ENCODE measurements at places on chromosomes 16 and 17. TPM values are rescaled to one million over a fixed set of nuclear protein-coding genes. Genes with fewer than 3 reads are reported as not detected.

DNA sequence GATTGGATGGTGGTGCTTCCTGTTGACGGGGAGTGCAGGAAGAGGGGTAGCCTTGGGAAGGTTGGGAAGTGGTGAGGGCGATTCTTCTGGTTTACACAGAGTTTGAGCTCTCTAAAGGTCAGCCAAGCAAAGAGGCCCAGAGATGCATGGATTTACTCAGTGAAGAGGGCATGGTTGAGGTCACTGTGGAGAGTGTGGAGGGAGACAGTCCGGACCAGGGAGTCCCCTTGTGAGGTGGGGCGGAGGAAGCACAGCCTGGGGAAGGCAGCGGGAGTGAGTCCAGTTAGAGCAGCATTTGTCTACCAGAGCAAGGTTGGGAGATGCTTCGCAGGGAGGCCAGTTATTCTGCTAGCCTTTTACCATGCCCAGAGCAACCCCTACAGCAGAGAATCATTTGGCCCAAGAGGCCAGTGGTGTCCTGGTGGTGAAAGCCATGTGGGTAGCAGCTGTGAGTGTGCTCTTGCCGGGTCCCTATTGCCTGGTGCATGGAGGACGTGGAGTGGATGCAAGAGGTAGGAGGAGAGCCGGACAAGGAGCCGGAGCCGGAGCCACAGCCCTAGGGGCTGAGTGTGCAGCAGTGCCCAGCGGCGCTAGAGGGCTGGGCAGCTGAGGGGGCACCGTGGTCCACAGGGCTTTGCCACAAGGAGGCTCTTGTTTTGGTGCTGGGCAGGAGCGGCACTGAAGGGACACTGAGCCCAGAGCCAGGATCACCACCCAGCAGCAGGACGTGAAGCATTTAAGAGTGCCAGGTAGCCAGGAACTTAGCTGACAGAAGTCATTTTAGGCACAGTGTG, 27.7 kb downstream of the PRMT7 start:
- peak overlapping the region; percentile 62 for H3K27ac ChIP-seq
- peaks cover 17% of the 10 kb centered on the region for H3K36me3 ChIP-seq
- no peaks in the 10 kb centered on the region for H3K27me3 ChIP-seq
- no peak overlapping the region for H3K4me3 ChIP-seq

DNA sequence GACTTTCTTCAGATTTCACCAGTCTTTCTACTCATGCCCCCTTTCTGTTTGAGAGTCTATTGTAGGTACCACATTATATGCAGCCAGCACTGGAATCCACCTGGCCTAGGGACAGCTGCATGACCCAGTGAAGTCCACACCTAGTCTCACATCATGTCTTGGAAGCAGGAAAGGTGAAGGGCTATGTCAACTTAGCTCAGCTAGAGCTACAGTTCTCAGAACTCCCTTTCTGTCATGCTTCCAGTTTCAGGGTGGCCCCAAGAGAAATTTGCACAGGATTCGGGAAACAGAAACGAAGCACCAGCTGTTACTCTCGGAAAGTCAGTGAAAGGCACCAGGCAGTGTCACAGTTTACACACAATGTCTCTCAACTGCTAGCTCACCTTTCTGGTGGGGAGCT, 51.6 kb upstream of the NLRP1 start:
- no peak overlapping the region for H3K27ac ChIP-seq
- H3K27me3 ChIP-seq = peaks cover 54% of the 10 kb centered on the region
- peaks cover 2% of the 10 kb centered on the region for H3K36me3 ChIP-seq
- no peak overlapping the region for H3K4me3 ChIP-seq
- no peaks in the 10 kb centered on the region for H3K4me1 ChIP-seq

Gene OR2C1
- total RNA-seq = not detected

DNA sequence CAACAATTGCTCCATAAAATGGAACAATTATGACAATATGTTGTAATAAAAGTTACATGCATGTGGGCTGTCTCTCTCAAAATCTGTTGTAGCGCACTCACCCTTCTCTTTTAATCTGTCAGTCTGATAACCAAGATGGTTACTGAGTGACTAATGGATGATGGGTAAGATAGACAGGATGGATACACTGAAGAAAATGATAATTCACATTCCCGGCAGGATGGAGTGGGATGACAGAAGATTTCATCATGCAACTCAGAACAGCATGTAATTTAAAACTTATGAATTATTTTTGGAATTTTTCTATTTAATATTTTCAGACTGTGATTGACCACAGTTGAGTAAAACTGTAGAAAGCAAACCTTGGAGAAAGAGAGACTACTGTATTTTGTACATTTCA, 30.5 kb downstream of the CDH13 start:
- no peak overlapping the region for H3K4me3 ChIP-seq
- H3K4me1 ChIP-seq = peaks cover 59% of the 10 kb centered on the region
- no peaks in the 10 kb centered on the region for H3K36me3 ChIP-seq

Gene CLEC3A
- total RNA-seq = not detected

Gene LIMD2
- total RNA-seq = 473 TPM

Gene NR1D1
- 145 TPM for total RNA-seq

Gene ABCA3
- total RNA-seq = 10.5 TPM

DNA sequence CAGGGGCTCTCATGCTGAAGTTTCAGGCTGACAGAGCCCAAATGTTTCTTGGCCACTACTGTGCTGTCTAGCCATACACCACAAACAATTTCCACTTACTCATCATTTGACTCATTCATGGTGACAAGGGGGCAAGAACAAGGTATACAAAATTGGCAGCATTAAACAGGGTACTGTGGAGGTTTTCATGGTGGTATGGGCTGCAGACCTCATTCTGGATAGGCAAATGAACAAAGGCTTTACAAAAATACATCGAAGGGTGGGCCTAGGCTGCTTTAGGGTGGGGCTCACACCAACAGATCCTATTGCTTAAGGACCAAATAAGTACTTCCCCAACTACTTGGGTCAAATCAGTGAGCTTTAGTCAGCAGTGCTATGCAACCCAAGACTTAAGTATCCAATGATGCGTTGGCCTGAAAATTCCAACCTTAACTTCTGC, 53.0 kb downstream of the N4BP1 start:
- DNase-seq = no peak
- peaks cover 55% of the 10 kb centered on the region for H3K4me1 ChIP-seq
- H3K36me3 ChIP-seq = peaks cover 9% of the 10 kb centered on the region

- no peak overlapping the region for H3K27ac ChIP-seq
- DNase-seq = no peak
- no peak overlapping the region for H3K4me3 ChIP-seq
- H3K27me3 ChIP-seq = peaks cover 26% of the 10 kb centered on the region
These were observed 407.3 kb downstream of the UTP18 start for GRCh38 chr17:51667706-51668083.

GRCh38 chr16:82728901-82729300, 102.1 kb downstream of the CDH13 start:
- no peaks in the 10 kb centered on the region for H3K27me3 ChIP-seq
- H3K4me3 ChIP-seq = no peak overlapping the region
- H3K27ac ChIP-seq = no peak overlapping the region
- no peaks in the 10 kb centered on the region for H3K36me3 ChIP-seq
- no peak for DNase-seq

DNA sequence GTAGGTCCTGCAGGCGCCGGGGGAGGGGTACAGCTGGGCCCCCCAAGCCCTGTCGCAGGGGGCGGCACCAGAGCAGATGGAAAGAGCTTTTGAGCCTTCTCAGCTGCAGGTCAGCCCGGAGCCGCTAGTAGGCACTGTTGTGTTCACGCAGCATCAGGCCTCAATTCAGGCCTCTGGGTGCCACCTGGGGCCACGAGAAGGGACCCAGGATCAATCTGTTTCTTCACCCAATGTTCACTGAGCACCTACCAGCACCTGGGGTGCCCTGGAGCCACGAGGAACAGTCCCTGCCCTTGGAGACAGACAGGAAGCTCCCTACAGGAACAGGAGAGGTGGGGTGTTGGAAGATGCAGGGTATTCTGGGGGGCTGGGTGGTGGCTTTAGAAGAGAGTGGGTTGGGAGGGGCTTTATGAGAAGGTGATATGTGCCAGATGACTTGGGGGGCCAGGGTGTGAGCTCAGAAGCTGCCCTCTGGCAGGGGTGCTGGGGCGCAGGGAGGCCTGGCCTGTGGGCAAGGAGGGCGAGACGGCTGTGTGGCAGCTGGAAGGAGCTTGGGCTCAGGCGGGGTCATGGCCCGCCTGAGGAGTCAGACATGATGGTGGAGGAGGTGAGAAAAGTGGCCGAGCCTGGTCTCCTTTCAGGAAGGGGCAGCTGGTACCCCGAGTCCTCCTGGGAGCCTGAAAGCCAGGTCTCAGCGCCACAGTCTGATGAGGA, 121.9 kb upstream of the GSE1 start:
- no peak for DNase-seq
- no peak overlapping the region for H3K27ac ChIP-seq
- H3K27me3 ChIP-seq = peaks cover 18% of the 10 kb centered on the region
- H3K4me1 ChIP-seq = peaks cover 5% of the 10 kb centered on the region

DNA sequence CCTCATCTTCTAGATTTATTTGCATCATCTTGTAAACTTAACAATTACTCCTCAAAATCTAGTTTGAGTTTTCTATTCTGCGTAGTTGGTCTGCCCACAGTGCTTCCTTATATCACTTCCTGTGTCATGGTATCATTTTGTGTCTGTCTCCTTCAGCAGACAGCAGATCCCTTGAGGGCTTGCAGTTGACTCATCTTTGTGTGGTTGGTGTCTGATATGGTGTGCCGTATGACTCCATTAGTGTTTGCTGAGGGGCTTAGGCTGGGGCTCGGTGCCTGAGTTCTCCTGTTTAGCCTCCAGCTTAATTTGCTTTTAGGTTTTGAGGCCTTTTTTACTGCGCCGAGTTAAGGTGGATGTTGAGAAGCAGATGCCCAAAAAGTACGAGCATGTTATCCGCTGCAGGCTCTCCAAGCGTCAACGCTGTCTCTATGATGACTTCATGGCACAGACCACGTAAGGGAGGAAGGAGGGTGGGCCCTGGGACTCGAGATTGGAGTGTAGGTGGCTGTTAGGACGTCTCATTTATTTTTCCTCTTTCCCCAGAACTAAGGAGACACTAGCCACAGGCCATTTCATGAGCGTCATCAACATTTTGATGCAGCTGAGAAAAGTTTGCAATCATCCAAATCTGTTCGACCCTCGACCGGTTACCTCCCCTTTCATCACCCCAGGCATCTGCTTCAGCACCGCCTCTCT, 16.9 kb downstream of the SRCAP start:
- no peaks in the 10 kb centered on the region for H3K27me3 ChIP-seq
- peaks cover 23% of the 10 kb centered on the region for H3K36me3 ChIP-seq
- H3K27ac ChIP-seq = peak overlapping the region; percentile 83

GRCh38 chr16:50831751-50832150, 89.9 kb downstream of the CYLD start:
- no peaks in the 10 kb centered on the region for H3K4me1 ChIP-seq
- DNase-seq = no peak
- no peaks in the 10 kb centered on the region for H3K36me3 ChIP-seq
- H3K27me3 ChIP-seq = peaks cover 27% of the 10 kb centered on the region
- H3K27ac ChIP-seq = no peak overlapping the region
- no peak overlapping the region for H3K4me3 ChIP-seq

Gene TMC7
- not detected for total RNA-seq

DNA sequence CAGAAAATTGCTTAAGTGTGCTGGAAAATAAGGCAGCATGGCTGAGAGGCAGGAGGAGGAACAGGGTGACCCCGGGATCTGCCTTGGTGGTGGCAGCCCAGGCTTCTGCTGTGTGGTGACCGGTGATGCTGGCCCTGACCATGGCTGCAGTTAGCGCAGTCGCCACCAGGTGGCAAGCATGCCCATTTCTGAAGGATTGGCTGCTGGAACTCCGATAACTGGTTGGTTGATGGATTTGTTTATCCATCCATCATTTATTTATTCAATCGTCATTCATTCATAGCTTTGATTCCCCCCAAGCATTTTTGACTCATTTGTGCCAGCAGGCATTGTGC, 29.1 kb upstream of the ITGA3 start:
- no peak overlapping the region for H3K27ac ChIP-seq
- no peak overlapping the region for H3K4me3 ChIP-seq
- DNase-seq = peak; percentile 62

- no peaks in the 10 kb centered on the region for H3K4me1 ChIP-seq
- no peak overlapping the region for H3K27ac ChIP-seq
- H3K4me3 ChIP-seq = no peak overlapping the region
- H3K27me3 ChIP-seq = no peaks in the 10 kb centered on the region
These were observed 910.5 kb downstream of the CDH11 start for GRCh38 chr16:64211331-64211730.

Gene TRIM37
- total RNA-seq = 26.1 TPM

DNA sequence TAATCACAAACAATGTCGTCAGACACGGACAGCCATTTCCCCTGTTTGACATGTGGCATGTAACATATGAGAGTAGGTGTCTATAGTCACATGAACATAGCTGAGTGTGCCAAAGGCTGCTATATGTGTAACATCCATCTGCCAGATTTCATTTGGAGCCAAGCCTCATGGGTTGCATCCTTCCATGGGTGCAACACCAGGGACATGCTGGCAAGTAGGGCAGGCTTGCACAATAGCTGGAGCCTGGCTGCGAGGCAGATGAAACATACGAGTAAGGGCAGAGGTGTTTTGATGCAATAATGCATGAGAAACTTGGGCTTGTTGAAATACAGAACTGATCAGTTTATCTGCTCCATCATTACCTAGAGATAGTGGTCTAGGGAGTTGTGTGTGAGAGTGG, 9.0 kb upstream of the ZNF689 start:
- no peaks in the 10 kb centered on the region for H3K4me1 ChIP-seq
- no peak overlapping the region for H3K4me3 ChIP-seq
- H3K27me3 ChIP-seq = peaks cover 18% of the 10 kb centered on the region

DNA sequence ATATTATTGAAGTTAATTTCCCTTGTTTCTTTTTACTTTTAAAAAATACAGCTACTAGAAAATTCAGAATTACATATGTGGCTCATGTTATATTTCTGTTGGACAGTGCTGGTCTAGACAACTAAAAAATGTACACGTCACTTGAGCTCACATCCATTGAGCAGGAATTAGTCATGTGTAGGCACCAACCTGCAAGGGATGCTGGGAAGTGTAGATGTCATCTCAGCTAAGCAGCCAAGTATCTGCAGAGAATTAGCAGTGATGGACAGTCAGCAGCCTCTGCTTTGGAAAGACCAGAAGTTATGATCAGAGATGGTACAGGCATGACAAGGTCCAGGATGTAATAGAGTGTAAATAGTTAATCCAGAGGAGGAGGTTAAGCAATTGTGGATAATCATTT, 87.1 kb upstream of the HS3ST2 start:
- H3K36me3 ChIP-seq = peaks cover 2% of the 10 kb centered on the region
- peaks cover 6% of the 10 kb centered on the region for H3K4me1 ChIP-seq
- no peak for DNase-seq
- no peak overlapping the region for H3K4me3 ChIP-seq
- H3K27ac ChIP-seq = no peak overlapping the region
- peaks cover 44% of the 10 kb centered on the region for H3K27me3 ChIP-seq

DNA sequence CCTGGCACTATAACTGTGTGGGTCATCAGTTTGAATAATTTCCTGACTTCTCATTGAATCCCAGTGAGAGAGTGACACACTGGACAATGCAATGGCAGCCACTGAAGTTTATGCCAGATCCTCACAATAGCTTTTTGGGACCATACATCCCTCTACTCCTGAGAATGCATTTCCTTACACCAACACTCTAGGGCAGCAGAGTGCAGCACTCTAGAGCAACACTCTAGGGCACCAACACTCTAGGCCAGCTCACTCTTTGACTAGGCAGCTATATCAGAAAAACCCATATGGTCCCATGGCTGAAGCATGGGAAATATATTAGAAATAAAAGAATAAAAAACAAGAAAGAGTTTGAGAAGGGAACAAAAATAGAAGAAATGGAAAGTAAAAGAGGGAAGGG, 309.2 kb downstream of the MAP2K6 start:
- H3K4me3 ChIP-seq = no peak overlapping the region
- no peak for DNase-seq
- H3K4me1 ChIP-seq = no peaks in the 10 kb centered on the region
- peaks cover 14% of the 10 kb centered on the region for H3K27me3 ChIP-seq
- H3K36me3 ChIP-seq = no peaks in the 10 kb centered on the region
- H3K27ac ChIP-seq = no peak overlapping the region

Measured in T-helper 17 cell (primary cell).